ENCODE measurements at places on chromosomes 4 and X. TPM values are rescaled to one million over a fixed set of nuclear protein-coding genes. Genes with fewer than 3 reads are reported as not detected.

GRCh38 chrX:10189317-10190268 is 32.8 kb downstream of the CLCN4 start:
- DNase-seq = peak; percentile 50

DNA sequence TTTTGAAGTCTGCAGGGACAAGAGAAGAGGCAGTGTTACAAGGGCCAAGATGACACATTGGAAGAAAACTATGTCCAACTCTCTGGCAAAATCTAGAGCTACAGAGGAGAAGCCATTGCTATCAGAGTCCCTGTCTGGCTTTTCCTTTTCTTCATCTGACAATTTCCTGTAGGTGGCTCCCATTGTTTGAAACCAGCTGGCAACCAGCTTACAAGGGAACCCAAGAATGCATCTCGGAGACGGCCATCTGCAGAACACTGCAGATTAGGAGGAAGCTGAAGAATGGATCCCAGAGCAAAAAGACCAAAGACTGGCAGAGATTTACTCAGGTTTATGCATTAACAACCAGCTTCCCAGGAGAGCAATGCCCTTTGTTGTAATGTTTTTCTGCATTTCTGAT is 216.2 kb upstream of the CTSO start:
- DNase-seq = no peak

- peak; percentile 66 for DNase-seq
Observed at GRCh38 chrX:150873616-150874015, 24.9 kb downstream of the CD99L2 start.

DNA sequence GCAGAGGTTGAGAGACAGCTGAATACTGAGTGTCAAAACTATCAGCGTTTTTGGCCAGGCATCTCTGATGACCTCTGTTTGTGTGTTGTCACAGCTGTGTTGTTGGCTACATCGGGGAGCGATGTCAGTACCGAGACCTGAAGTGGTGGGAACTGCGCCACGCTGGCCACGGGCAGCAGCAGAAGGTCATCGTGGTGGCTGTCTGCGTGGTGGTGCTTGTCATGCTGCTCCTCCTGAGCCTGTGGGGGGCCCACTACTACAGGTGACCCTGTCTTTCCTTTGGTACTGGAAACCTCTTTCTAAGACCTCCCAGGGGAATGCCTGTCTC is 86.9 kb downstream of the EGF start:
- no peak for DNase-seq

DNA sequence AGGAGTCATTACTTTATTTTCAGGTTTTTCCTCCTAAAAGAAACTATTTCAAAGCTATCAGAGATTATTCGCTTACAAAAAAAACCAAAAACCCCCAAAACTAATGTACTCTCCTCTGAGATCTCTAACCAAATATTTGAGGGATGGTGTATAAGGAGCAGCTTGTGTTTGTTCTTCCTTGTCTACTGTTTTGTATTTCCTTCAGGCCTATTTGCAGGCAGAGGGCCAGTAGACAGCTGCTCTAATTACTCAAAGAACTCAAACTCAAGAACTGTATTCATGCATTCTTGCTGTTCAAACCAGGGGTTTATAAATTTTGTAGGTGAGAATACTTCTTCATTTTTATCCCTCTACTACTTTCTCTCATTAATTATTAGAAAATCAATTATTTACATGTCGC is 51.3 kb downstream of the SH3RF1 start:
- DNase-seq = no peak

- no peak for DNase-seq
Observed at GRCh38 chr4:158724637-158725036, 1.4 kb upstream of the PPID start.

GRCh38 chr4:136909626-136910025 is 622.7 kb downstream of the PCDH18 start:
- no peak for DNase-seq

GRCh38 chr4:15186149-15186548 is 183.9 kb downstream of the CPEB2 start:
- peak; percentile 21 for DNase-seq

- peak; percentile 11 for DNase-seq
Observed at GRCh38 chr4:14221176-14221575, 593.7 kb upstream of the BOD1L1 start.

GRCh38 chr4:87152310-87153041 is 67.9 kb downstream of the KLHL8 start:
- DNase-seq = peak; percentile 23

GRCh38 chrX:135931644-135932487 is 38.4 kb downstream of the SAGE1 start:
- peak; percentile 34 for DNase-seq

GRCh38 chr4:80311130-80311529 is 24.4 kb upstream of the CFAP299 start:
- DNase-seq = no peak

GRCh38 chr4:178340468-178340867 is 898.2 kb upstream of the AGA start:
- no peak for DNase-seq

DNA sequence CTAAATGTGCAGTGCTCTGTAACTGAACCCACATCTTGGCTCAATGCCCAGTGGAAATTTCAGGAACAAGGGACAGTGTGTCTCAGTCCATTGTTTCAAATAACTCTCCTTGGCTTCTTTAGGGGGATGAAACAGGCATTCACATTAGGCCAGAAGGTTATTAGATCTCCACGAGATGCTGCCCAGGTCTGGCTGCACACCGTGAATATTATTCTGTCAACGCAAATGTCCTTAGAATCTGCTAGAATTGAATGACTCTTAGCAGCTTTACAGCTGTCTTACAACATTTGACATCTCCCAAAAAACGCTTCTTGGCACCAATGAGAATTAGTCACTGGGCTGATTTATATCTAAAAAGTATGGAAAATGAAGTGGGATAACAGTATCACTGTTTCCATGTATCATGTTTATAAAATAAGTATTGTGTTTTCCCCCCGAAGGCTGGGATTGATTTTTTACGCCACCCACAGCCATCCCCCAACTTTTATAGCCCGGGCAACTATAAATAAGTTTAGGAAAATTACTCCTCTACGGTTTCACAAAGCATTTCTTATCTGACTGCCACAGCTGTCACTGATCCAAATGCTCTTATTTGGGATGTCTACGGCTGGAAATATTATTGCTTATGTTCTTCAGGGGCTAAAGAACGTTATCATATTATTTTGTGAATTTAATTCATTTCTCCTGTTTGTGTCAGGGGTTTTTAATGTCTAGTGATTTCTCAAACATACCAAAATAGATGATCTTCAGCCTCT is 559.7 kb upstream of the FAT1 start:
- no peak for DNase-seq

DNA sequence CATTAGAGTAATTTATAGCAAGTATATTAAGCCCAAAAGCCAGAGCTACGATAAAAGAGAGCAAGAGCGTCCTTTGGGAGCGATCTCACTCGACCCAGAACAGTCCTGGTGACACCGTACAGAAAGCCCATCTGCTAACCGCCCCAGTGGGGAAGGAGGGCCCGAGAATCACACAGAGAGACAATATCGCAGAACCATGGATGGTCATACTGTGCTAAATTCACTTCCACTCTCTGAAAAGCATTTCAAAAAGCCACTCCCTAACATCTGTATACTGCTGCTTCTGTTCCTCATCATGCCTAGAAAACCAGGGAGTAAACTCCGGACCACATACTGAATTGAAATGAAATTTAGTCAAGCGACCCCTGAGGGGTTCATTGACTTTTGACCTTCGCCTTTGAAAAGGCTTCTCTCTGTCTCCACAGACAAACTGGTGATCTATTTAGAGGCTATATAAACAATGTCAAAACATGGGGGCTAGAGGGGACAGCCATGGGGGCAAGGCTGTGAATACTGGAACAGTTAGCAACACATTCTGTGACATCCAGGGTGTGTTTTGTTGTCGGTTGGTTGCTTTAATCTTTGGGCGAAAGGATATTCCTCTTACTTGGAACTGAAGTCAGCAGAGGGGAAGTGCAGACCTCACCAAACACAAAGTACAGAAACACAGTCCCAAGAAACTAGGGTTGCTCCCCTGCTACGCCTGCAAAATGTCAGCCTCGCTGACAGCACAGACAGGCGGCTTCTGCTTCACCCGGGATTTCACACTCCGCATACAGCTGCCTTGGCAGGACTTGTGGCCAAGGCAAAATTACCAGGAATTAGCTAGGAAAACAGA is 129.0 kb upstream of the RASGEF1B start:
- DNase-seq = no peak

- DNase-seq = no peak
Observed at GRCh38 chrX:7027071-7027470, 120.4 kb upstream of the STS start.

DNA sequence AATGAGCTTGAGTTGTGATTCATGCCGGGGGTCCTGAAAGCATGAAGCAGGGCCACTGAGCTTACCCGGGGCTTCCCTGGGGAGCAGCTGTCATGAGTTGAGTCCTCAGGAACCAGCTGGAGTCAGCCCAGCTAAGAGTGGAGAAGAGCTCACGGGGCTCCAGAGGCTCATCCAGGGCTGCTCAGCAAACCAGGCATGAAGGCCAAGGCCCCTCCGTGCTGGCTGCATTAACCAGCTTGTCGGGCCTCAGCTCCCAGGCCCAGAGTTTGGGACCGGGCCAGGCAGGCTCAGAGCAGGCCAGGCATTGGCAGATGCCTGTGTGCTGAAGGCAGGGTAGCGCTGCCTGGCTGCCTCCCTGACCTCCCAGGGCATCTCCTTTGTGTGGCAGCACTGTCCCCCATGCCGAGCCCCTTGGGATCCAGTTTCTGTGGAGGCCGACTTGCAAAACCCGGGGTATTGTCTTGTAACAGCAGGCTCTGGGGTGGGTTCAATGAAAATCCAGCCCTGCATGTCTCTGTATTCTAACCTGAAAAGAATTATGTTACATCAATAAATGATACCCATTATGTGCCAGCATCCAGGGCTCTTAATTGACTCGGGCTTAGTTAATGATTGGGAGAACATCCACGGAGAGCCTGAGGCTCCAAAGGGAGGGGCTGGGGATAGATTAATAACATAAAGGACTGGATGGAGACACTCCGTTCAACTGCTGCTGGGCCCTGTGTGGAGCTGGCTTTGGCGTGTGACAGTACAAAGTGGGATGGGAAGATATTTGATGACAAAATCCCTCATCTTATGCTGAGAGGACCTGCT is 68.0 kb upstream of the MSX1 start:
- DNase-seq = peak; percentile 34

- no peak for DNase-seq
Observed at GRCh38 chrX:34275699-34276098, 143.6 kb upstream of the FAM47A start.

- no peak for DNase-seq
Observed at GRCh38 chrX:72142794-72143608, 11.3 kb upstream of the RTL5 start.

GRCh38 chr4:23438764-23439163 is 451.1 kb downstream of the PPARGC1A start:
- peak; percentile 48 for DNase-seq

DNA sequence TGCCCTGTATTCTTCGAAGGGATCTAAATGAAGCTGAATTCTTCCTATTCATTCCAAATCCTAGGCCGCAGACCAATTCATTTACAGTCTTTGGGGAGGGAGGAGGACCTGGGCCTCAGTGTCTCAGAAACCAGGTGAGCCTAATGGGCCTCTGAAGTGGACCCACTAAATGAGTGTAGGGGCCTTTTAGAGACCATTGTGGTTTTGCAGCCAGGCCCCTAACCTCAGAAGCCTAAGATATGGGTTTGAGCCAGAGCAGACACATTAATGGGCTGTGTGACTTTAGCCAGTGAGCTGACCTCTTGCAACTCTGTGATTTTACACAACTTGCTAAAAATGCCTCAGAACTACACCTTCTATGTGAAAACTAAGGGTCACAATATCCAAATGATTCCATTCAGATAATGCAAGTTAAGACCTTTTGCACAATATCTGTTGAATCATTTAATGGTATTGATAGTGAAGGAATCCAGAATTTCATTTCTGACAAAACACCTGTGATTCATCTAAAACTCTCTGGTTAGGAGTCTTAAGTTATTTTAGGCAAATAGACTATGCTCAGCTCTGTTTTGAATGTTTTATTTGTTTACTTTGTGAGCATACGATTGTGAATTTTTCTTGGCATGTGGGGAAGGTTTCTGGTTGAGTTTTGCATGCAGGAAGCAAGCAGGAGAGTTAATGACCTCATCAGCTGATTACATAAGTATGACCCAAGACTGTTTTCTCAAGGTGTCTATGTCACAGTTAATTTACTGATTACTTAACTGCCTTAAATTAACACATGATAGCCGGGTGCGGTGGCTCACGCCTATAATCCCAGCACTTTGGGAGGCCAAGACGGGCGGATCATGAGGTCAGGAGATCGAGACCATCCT is 75.0 kb downstream of the EVC start:
- no peak for DNase-seq

- peak; percentile 93 for DNase-seq
Observed at GRCh38 chr4:74473155-74473811, 28.3 kb downstream of the AREG start.

GRCh38 chr4:87500092-87500462 is 29.1 kb downstream of the SPARCL1 start:
- no peak for DNase-seq

GRCh38 chr4:84389406-84389805 is 109.7 kb downstream of the NKX6-1 start:
- DNase-seq = peak; percentile 72

DNA sequence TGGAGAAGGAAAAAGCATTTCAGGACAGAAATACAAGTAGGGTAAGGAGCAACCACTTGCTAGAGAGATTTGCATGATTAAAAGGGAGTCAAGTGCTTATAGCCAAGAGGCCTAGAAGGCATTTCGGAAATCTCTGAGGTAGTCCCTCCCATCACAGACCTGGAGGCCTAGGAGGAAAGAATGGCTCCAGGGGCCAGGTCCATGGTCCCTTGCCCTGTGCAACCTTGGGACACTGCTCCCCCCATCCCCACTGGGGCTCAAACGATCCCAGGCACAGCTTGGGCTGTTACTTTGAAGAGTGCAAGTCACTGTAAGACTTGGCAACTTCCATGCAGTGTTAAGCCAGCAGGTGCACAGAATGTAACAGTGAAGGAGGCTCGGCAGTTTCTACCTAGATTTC is 51.2 kb upstream of the FBXW7 start:
- DNase-seq = no peak

DNA sequence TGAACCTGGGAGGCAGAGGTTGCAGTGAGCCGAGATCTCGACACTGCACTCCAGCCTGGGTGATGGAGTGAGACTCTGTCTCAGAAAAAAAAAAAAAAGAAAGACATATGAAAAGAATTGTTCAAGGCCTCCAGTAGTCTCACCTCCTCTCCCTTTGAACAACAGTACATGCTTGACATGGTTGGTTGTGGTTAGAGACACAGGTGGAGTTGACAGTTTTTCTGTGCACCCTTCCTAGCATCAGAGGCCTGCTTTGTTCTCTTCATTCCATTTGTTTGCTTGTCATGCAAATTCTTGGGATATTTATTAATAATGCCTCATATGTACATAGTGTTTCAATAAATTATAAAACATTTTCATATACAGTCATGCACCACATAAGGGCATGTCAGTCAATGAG is 18.3 kb upstream of the PDCL2 start:
- DNase-seq = no peak

Gene PWWP3B
- 2.3 TPM for total RNA-seq

Gene HERC5
- total RNA-seq = 0.95 TPM

Gene MAGEE1
- 0.73 TPM for total RNA-seq

Gene MAGEA4
- not detected for total RNA-seq

Gene SLITRK2
- total RNA-seq = not detected

Gene COL25A1
- 0.06 TPM for total RNA-seq

Gene CNKSR2
- 8.6 TPM for total RNA-seq

Gene FAM149A
- 1.5 TPM for total RNA-seq

All from HT1080 (cell line).